Skeletal muscle cell (primary cell): ENCODE measurements at places on chromosomes 2 and 18.

GRCh38 chr18:70127359-70127758 is 78.1 kb downstream of the RTTN start:
- DNase-seq, result no peak

GRCh38 chr2:5915881-5916310 is 223.7 kb downstream of the SOX11 start:
- no peak for DNase-seq

- DNase-seq, result peak; percentile 66
Measured at GRCh38 chr18:22311301-22311700, 106.4 kb downstream of the CTAGE1 start.

GRCh38 chr18:55998071-55998522 is 410.1 kb upstream of the TCF4 start:
- peak; percentile 52 for DNase-seq

- no peak for DNase-seq
Measured at GRCh38 chr2:222548992-222549391, 106.9 kb downstream of the FARSB start.

DNA sequence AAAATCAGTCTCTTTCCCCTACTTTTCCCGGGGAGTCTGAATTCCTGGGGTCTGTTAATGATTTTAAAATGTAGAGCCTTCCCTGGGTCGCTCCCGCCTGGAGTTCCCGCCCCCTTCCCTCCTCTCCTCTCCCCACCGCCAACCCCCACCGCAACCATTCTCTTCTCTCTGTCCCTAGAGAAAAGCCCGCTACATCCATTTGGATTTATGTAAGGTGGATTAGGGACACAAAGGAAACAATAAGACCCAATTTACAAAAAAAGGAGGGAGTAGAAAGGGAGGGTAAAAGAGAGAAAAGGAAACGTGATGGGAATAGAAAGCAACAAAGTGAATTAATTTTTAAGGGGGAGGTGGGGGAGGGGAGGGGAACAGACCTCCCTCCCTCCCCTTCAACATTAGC is 2.2 kb downstream of the EPHA4 start:
- no peak for DNase-seq

DNA sequence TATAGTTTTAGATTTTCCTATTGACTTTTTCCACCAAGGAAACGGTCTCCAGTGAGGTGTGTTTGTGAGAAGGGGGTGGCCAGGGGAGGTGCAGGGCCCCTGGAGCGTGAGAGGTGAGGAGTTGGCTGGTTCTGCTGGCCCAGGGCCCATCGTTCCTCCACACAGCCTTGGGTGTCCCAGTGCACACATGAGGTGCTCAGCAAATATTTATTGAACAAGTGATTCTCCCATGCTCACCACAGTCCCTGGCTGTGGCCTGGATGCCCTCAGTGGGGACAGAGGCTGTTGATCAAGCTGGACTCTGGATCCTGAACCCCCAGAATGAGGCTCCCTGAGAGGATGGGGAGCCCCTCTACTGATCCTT is 5.0 kb downstream of the HAAO start:
- no peak for DNase-seq
